WERI-Rb-1 (cell line): ENCODE measurements at places on chromosomes 11 and 22.

DNA sequence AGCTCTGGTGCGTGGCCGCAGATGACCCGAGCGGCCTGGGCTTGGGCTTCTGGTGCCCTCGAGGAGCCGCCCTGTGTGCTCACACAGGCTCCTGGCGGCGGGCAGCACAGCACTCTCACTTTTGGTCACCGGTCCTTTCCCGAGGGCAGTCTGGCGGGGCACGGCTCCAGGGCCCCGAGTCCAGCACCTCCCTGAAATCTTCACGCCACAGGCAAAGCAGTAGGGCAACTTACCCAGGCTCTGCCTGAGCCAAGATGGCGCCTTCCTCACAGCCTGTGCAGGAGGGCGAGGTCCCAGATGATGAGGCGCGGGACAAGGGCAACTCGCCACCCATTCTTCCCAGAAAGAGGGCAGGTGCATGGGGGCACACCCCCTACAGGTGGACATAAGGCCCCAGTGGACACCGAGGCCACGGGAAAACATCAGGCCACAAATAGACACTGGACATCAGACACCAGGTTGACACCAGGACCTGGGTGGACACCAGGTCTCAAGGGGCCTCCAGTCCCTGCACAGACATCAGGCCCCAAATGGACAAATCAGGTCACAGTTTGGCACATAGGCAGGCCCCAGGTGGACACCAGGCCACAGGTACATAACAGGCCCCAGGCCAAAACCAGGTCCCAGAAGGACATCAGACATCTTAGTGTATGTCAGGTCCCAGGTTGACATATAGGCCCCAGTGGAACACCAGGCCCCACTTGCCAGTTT is 57.6 kb upstream of the SEPTIN5 start:
- no peak for DNase-seq

- no peak for DNase-seq
Observed at GRCh38 chr11:44379141-44380008, 69.4 kb upstream of the ALX4 start.

- DNase-seq = no peak
Observed at GRCh38 chr11:62682518-62682917, 3.6 kb upstream of the UBXN1 start.

GRCh38 chr22:21707677-21708076 is 27.9 kb downstream of the YPEL1 start:
- peak; percentile 71 for DNase-seq

- no peak for DNase-seq
Observed at GRCh38 chr11:103494491-103494890, 385.3 kb downstream of the DYNC2H1 start.

- DNase-seq = no peak
Observed at GRCh38 chr11:112751329-112751728, 209.9 kb upstream of the NCAM1 start.

GRCh38 chr22:40955571-40955970 is 4.4 kb downstream of the RBX1 start:
- DNase-seq = no peak

- DNase-seq = no peak
Observed at GRCh38 chr11:84292955-84293354, 1006.8 kb upstream of the CCDC90B start.

- DNase-seq = no peak
Observed at GRCh38 chr11:59273373-59273841, 60.7 kb upstream of the MPEG1 start.

- DNase-seq = peak; percentile 85
Observed at GRCh38 chr22:37330200-37331033, 48.1 kb downstream of the CYTH4 start.

GRCh38 chr11:64057890-64058289 is 22.2 kb downstream of the FLRT1 start:
- peak; percentile 63 for DNase-seq

GRCh38 chr11:93895106-93895862 is 44.9 kb upstream of the VSTM5 start:
- peak; percentile 32 for DNase-seq

DNA sequence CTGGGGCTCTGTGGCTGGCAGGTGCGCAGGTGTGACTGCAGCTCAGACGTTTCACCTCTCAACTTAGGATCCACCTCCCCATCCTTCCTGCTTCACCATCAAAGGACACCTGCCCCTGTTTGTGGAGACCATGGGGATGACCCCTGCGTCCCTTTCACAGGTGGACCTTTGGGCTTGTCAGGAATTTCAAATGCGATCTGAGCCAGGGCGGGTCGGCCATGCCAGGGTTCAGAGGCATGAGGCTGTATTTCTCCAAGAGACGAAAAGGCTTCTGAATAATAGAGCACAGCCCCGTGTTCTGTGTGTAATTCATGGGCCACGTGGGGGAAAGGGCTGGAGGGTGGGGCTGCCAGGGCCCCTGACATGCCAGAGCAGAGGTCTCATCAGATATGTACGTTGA is 668.0 kb downstream of the BRD1 start:
- no peak for DNase-seq

DNA sequence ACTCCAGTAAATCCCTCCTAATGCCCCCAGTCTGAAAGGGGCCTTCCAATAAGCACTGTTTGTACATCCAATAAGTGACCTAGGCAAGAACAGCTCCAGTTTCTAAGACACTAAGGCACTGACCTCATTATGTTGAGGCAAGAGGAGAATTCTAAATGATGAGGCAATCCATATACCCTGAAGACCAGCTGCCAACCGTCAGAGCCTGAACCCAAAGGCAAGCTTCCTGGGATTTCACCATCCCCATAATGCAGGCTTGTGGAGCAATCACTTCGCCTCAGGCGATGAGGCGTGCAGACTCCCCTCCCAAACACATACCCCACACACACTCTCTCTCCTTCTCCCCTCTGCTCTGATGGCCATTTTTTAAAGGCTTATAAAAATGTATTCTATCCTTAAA is 49.5 kb downstream of the LGR4 start:
- peak; percentile 8 for DNase-seq

DNA sequence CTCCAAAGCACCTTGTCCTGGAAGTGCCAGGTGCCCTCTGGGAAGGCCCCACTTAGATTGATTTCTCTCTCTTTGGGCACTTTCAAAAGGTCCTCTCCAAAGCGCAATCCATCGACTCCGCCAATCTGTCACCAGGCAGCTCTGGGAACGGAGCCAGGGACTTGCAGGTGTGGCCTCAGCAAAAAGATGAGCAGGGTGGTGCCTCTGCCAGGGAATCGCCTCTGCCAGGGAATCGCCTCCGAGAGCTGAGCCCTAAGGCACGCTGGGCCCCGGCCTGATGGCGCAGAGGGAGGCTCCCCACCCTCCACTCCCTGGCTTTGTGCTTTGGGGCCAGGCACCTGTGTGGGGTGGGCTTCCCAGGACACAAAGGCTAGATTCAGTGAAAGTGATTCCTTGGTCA is 1391.3 kb downstream of the TBC1D22A start:
- no peak for DNase-seq

DNA sequence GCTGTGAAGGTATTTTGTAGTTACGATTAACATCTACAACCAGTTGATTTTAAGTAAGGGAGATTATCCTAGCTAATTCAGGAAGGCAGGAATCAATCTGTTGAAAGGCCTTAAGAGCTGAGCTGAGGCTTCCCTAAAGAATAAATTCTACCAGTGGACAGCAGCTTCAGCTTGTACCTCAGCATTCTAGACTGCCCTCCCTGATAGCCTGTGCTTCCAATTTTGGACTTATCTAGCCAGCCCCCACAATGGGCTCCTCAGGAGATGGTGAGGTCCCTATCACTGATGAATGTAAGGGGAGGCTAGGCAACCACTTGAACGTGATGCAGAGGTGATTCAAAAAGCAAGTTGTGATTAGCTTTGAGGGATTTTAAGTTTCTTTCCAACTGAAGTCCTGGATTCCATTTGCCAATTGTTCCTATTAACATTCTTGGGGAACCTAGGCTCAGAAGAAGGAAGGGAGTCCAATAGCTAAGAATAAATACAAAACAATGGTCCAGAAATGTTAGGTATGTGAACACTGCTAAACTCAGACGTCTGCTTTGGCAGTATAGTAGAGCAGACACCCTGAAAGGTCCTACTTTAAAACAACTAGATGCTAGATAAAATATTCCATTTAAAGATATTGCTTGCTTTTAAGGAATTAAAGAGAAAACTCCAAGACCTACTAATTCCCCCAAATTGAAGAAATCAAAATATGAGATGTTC is 404.3 kb upstream of the TENM4 start:
- DNase-seq = no peak

GRCh38 chr11:109864834-109865547 is 228.2 kb upstream of the ZC3H12C start:
- DNase-seq = no peak

GRCh38 chr11:124320097-124320496 is at the start of gene OR8D2:
OR8D2 (minus strand) TSS chr11:124320197; CDS start chr11:124320197, 0 bp downstream.
- DNase-seq = no peak

DNA sequence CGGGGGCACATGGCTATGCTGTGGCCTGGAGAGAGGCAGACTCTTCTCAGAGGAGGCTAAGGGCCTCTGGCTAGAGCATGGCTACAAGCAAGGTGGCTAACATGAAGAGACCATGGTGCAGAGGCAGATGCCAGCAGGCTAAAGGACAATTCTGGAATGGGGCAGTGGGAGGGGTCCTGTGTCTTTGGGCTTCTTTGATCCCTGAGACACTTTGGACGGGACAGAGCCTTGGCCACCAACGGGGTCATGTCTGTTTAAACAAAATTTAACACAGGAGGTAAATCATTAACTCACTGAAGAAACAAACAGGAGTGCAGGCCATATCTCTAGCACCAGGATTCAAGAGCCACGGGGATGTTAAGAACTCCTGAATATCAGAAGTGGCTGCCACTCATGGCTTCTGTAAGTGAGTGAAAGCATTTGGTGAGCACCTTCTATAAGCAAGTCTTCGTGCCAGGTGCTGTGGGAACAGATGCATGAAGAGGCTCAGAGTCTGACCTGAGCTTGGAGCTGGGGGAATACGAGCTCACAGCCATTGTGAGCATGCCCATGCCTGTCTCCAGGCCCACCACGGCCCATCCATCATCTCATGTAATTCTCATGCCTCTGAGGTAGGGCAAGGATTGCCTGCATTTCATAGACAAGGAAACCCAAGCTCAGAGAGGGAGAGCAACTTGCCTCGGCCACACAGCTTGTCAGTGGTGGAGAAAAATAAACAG is 18.3 kb upstream of the ZNRF3 start:
- no peak for DNase-seq

- DNase-seq = no peak
Observed at GRCh38 chr22:29842740-29843139, 4.7 kb upstream of the ASCC2 start.

DNA sequence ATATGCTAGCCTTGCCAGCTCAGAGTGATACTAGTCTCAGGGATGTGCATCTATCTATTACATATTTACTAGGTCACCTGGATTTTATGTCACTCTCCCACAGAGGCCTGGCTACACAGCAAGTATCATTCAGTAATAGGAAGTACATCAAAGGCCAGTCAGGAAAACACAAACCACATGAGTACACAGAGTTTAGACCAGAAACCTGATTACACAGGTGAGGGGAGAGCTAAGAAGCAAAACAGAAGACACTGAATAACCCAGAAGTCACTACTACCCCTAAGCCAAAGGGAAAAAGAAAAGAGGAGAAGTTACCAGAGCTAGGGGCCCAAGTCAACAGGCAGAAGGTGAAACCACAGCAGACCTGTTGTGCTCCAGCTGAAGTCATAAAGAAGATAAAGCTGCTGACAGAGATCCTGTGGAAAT is 13.3 kb downstream of the LPXN start:
- no peak for DNase-seq

GRCh38 chr22:44332946-44333345 is 20.2 kb upstream of the SHISAL1 start:
- DNase-seq = no peak

DNA sequence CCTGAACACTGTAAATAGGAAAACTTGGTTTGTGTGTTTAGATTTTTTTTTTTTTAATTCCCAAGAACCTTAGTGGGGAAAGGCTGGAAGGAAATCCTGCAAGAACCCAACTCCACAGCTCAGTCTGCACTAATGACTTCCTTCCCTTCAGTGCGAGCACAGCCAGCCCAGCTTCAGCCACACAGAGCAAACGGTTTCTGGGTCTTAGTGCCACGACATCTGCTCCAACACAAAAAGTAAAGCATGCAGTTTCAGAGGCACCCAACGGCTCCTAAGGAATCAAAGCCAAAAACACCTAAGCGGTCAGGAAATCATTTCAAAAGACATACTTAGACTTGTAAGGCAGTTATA is 236.1 kb downstream of the TTC28 start:
- peak; percentile 23 for DNase-seq

DNA sequence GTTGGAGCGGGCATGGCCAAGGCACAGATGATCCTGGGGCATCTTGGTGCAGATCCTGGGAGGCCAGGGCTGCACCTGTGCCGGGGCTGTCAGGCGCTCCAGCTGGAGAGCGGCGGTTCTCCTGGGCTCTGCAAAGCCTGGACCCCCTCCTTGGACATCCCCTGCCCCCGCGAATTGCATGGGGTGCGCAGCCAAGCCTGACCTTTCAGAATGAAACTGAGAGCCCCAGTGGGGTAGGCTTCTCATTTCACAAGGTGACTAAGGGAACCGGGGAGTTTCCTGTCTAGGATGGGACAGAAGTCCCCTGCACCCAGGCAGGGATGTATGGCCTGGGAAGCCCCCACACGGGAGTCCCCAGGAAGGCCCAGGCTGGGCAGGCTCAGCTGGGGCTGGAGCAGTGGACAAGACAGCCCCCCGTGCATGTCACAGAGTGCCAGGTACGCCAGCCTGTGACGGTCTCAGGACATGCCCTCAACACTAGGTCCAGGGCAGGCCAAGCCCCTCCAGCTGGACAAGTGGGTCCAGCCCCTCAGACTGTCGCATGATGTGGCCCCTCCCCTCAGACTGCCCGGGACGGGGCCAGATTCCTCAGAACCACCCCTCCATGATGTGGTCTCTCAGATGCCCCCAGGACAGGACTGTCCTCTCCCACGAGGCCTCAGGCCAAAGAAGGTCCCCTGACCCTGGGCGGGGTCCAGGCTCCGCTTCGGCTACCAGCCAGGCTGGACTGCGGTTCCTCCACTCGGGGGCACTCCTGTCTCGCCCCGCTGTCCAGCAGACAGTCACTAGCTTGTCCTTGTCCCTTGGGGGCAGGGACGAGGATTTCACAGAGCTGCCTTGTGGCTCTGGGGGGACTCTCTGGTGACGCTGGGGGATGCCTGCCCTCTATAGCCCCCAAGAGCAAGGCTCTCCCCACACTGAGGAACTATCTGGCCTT is 2.3 kb downstream of the LSP1 start:
- no peak for DNase-seq

- DNase-seq = no peak
Observed at GRCh38 chr11:41051919-41052635, 407.4 kb downstream of the LRRC4C start.
